ENCODE measurements at places on chromosomes 12 and 14.

DNA sequence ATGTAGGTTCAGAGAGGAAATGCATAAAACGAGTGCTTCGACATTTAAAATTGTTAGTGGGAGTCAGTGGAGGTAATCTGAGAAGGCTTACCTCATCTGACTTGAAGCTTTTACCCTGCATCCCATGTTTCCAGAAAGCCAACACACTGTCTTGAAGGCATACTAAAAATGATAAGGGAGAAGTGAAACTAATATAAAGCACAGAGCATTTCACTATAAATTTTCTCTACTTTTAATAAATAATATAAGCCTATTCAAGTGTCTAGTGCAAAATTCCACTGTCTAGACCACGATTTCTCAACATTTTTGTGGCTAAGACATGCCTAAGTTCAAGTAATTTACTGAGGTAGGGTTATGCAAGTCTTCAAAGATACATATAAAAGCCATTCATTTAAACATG lies 29.1 kb upstream of the CDKL1 start:
- no peak for DNase-seq

DNA sequence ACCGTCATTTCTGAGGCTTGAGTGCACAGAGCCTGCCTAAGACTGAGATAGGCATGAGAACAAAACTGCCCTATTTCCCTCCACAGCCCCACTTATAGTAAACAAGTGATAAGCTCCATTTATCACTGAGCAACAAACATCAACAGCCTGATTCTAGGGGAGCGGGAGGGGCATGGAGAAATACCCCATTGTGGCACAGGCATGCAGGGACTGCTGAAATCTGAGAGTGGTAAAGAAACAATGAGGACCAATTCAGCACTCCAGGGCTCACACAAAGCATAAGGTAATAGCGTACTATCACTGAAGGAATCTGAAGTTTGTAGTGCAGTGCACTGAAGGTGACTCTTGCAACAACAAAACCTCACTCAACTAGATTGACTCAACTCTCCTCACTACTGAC lies 186.7 kb downstream of the ANO2 start:
- DNase-seq: no peak

GRCh38 chr14:105581551-105582341 lies 55.4 kb downstream of the TMEM121 start:
- no peak for DNase-seq

DNA sequence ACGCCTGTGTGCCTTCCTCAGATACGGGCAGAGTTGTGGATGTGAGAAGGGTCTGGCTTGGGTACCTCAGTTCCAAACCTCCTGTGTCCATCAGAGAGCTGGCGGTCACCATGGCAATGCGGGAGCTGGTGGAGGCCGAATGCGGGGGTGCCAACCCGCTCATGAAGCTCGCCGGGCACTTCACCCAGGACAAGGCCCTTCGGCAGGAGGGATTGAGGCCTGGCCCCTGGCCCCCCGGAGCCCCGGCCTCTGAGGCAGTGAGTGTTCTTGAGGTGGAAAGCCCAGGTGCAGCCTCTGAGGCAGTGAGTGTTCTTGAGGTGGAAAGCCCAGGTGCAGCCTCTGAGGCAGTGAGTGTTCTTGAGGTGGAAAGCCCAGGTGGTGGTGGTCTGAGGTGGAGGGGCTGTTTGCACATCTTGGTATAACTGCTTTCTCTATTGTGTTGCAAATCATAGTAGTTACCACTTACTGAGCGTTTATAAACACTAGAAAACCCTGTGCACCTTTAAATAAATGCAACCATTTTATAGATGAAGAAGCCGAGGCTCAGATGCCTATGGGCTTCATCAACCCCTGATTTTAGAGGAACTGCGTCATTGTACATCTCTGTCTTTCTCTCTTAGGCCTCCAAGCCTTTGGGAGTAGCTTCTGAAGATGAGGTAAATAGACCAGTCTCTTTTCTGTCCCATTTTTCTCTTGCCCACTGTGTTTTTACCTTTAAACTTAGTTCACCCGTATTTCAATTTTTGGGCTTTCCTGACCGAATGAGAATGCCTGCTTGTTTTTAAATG lies 976 bp downstream of the PEX5 start:
- DNase-seq: no peak

DNA sequence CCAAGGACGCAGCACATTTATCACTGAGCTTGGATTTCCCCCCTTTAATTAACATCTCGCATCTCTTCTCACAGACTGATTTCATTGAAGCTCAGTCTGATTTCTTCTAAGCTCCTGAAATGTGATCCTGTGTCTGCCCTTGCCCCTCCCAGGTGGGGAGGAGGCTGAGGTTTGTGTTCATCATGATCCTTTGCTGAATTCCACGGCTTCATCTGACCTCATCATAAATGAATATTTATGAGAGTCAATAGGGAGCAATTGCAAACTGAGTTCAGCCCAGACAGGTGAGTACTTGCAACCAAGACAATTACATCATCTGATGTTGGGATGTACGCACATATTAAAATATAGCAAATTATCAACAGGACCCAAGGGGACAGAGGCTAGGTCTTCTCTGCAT lies 72.4 kb downstream of the MAP1LC3B2 start:
- no peak for DNase-seq
